ELR (cell line): ENCODE measurements at places on chromosomes 12 and 14.

DNA sequence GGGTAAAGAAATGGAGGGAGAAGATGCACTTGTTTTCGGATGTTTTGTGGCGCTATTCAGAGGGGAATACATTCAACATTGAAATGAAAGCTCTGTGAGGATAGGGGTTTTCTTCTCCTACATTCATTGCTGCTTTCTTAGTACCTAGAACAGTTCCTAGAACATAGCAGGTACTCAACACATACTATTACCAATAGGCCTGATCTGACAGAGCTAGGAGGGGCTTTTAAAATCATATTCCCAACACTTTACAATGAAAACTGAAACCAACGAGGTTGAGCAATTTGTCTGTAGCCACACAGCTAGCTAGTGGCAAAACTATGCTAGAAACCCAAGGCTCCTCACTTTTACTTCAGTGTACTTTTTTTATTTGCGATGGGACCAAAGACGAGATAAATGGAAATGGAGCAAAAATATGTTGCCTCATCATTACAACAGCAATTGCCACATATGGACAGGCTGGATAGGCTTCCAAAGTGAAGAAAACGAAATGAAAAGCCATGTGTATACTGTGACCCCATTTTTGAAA, 23.1 kb upstream of the IL22 start:
- no peak for DNase-seq

GRCh38 chr12:132614861-132615578, 3.6 kb upstream of the P2RX2 start:
- peak; percentile 84 for DNase-seq

- no peak for DNase-seq
These were observed 784.9 kb downstream of the MED13L start for GRCh38 chr12:115492553-115492952.

GRCh38 chr12:82919388-82920054, 232.8 kb downstream of the TMTC2 start:
- no peak for DNase-seq

GRCh38 chr14:97490521-97491070, 693.4 kb downstream of the VRK1 start:
- DNase-seq: no peak

GRCh38 chr12:39619316-39619659, 315 bp downstream of the ABCD2 start:
- DNase-seq: peak; percentile 15

GRCh38 chr12:45200491-45201043, 15.3 kb upstream of the ANO6 start:
- DNase-seq: no peak

DNA sequence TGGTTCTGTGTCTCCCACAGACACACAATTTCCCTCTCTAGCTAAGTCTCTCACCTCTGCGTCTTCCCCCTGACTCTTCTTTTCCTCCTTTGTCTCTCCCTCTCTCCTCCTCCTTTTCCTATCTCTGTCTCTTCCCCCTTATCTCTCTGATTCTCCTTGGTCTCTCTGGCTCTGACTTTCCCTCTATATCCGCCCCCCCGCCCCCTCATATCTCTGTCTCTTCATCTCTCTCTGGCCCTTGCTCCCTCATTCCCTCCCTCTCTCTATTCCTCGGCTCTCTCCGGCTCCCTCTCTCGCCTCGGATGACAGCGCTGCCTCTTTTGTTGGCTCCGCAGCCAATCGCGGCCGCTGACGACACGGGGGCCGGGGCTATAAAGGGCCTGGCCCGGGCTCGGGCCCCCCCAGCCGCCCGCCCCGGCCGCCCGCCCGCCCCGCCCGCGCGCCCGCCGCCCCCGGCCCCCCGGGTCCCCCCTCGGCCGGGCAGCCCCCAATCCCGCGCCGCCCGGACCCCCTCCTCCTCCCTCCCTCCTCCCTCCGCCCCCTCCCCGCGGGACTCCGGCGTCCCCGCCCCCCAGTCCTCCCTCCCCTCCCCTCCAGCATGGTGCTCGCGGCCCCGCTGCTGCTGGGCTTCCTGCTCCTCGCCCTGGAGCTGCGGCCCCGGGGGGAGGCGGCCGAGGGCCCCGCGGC, at the start of gene GDF11:
Gene GDF11, plus strand, starts transcription at position 404 of the 687 bp plus-strand sequence. Its CDS starts 195 bp downstream, at position 599.
- peak; percentile 87 for DNase-seq

- no peak for DNase-seq
These were observed 12.0 kb downstream of the C12orf43 start for GRCh38 chr12:121004253-121004815.

DNA sequence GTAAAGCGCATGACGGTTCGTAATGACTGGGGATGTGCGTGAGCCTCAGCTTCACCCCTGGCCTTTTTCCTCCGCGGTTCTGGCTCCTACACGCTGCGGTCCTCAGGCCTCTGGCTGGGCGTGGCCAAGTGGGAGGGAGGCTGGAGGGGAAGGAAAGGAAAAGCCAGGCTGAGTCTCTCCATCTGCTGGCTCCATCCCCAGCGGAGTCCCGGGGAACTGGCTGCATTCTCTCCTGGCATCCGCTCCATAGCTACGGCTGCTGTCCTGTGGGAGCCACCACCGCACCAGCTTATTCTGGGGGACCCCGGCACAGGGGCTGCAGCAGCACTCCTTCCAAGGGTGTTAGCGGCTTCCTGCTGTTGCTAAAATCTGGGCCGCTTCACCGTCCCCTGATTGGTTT, 68.2 kb upstream of the SLC24A4 start:
- no peak for DNase-seq

GRCh38 chr14:68834816-68835215, 41.9 kb upstream of the ZFP36L1 start:
- DNase-seq: no peak

- DNase-seq: no peak
These were observed 1253.9 kb downstream of the SLC16A7 start for GRCh38 chr12:60849723-60850122.

DNA sequence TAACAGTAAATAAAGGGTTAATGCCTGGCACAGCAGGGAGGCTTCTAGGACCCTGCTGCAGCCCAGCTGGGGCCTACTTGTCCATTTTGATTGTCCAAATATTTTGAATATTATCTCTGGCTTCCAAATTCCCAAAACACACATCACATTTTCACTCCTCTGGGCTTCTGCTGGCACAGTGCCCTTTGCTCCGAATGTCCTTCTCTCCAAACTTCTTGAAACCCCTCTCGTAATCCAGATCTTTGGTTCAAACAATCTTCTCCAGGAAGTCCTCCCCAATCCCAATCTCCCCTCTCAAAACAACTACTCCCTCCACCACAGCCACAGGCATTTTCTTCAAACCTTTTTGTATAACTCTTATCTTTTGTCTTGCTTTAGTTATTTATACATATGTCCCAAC, 225.6 kb downstream of the PPM1H start:
- no peak for DNase-seq

DNA sequence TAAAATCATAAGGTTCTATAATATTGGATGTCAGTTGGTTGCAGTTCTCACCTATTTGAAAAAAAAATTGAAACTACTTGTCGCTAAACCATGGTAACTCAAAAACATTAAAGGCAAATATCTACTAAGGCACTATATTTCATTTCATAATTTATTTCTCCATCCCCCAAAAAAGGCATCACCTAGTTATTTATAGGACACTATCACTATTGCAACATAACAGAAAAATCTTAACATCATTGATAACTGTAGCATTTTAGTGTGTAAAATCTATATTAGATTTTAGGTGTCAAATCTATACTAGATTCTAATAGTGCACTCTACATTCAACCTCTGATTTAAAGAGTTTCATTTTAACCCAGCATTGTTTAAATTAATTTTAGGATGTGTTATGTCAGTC, 1.7 kb downstream of the SPTSSA start:
- DNase-seq: no peak

DNA sequence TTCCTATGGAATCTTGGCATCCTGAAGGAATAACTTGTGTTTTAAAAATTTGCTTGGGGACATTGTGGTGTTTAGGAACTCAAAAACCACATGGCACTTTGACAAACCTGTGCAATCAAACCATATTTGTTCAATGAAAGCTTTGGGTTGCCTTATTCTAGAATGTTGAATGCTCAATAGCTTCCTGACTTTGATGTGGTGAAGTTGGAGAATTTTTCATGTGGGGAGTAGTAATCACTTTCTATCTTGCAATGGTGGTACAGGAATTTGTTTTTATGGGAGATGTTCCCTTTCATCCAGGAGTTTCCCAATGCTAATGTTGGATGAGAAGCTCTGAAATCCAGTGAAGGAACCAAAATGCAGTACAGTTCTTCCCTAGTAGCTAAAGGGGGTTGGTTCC, 42.2 kb upstream of the LDHB start:
- no peak for DNase-seq

- no peak for DNase-seq
These were observed 71.1 kb upstream of the SYT1 start for GRCh38 chr12:78793491-78793890.

GRCh38 chr14:78355109-78355508, 184.9 kb downstream of the NRXN3 start:
- no peak for DNase-seq

DNA sequence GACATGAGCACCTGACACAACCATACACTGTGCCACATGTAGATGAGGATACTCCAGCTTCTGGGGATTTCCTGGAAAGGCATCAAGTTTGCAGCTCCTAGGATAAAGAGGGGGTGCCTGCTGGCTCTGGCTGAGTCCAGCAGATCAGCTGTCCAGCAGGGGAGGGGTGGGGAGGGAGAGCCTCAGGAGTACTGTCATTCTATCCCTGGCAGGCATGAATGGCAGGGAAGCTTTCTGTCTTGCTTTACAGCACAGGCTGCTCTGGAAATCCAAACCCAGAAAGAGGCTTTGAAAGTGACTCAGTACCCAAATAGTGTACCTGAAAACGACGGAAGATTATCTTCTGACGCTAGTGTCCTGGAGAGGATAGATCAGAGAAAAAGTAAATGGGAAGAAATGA, 32.2 kb downstream of the SLC8A3 start:
- DNase-seq: no peak

DNA sequence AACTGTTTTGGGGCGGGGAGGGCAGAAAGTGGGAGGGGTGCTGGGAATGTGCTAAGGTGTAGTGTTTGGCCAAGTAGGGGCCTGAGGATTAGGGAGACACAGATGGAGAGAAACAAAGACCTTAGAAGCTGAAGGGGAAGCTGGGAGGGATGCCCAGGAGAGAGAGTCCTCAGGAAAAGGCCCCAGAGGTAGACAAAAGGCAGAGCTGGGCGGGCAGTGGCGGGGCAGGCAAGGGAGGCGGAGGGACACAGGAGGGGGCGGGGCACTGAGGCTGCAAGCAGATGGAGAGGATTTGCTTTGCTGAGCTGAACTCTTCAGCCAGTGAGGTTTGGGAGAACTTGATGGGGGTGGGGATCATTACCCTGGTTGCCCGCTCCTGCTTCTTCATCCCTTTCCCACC, 2.8 kb downstream of the PTMS start:
- DNase-seq: no peak

GRCh38 chr14:105793836-105794235, 267.5 kb downstream of the TMEM121 start:
- DNase-seq: no peak

GRCh38 chr12:98274430-98275130, 240.8 kb upstream of the TMPO start:
- DNase-seq: no peak

DNA sequence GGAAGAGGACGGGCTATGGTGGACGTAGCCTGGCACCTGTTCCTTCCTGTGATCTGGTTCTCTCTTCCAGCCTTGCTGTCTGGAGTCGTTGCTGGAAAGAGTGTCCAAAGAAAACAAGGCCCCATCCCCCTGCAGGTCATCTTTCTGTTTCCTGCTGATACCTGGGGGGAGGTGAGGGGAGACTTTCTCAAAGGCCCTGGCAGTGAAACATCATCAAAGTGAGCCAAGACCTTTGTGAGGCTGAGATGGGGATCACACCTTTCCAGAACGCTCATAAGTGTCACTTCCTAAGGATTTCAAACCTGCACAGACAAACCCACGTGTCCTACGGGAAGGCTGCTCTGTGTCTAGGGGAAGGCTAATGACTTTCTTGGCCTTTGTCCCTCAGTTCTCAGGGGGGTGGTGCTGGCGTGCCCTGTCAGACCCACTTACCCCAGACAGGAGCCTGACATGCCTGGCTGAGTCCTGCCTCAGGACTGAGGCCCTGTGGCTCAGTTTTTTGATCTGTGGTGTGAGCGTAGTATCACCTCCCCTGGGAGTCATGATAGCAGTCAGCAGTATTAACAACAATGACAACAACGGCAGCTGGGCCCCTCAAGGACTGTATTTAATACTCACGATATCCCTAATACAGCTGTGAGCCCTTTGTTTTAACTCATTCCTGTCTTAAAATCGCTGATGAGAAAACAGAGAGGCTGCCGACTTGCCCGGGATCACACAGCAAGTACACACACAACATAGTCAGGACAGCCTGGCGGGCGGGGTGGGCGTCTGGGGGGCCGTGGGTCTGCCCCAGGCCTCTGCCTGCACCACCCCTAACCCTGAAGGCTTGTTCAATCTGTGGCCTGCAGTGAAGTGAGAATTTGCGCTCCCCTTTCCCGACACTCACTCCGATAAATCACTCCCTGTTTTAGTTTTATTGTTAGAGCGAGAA, 235.2 kb downstream of the SLC41A2 start:
- DNase-seq: no peak

GRCh38 chr12:49543914-49544815, 5.3 kb downstream of the KCNH3 start:
- no peak for DNase-seq

DNA sequence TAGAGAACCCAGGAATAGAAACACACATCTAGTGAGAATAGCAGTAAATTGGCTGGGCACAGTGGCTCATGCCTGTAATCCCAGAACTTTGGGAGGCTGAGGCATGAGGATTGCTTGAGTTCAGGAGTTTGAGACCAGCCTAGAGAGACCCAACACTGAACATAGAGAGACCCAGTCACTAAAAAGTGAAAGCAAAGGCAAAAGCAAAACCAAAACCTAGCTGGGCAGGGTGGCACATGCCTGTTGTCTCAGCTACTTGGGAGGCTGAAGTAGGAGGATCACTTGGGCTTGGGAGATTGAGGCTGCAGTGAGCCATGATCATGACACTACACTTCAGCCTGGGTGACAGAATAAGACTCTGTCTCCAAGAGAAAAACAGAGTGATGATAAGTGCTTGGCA, 37.5 kb upstream of the MIS18BP1 start:
- no peak for DNase-seq

DNA sequence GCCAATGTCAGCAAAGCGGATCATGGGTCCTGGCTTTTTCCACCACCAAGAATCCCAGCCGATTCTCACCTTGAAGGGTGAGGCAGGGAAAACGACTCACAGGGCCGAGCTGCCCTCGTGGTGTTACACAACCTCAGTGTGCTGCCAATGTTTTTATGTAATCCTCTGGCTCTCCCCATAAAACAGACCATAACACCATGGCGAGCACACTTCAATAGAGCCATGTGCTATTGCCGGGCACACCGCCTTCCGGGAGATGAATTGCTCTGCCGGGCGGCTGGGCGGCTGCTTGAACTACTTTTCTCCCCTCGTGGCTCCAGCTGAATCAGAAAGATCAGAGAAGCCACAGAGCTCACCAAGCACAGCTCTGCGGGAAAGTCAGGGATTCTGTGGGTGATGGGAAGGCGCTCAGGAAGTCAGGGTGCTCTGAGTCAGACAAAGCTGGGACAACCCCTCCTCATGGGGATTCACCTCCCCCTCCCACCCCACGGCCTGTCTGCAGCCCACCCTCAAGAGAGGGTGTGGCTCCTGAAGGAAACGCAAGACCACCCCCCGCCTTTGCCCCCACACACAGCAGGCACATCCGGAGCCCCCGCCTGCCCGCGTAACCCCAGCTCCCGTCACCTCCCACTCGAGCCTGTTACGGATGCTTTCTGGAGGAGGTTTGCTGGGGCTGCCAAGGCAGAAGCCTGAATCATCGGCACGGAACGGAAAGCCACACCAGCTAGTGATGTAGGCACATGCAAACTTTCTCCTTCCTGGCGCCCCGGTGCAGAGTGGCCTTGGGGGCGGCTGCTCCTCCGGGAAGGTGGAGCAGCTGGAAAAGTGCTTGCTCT, 1.8 kb downstream of the GALNT9 start:
- DNase-seq: peak; percentile 92

GRCh38 chr14:89247457-89248122, 169.4 kb downstream of the FOXN3 start:
- DNase-seq: no peak
